ENCODE measurements at places on chromosomes 3 and 15.
A peak's percentile ranks its signal among the peaks of the same experiment; 100 is the strongest.

DNA sequence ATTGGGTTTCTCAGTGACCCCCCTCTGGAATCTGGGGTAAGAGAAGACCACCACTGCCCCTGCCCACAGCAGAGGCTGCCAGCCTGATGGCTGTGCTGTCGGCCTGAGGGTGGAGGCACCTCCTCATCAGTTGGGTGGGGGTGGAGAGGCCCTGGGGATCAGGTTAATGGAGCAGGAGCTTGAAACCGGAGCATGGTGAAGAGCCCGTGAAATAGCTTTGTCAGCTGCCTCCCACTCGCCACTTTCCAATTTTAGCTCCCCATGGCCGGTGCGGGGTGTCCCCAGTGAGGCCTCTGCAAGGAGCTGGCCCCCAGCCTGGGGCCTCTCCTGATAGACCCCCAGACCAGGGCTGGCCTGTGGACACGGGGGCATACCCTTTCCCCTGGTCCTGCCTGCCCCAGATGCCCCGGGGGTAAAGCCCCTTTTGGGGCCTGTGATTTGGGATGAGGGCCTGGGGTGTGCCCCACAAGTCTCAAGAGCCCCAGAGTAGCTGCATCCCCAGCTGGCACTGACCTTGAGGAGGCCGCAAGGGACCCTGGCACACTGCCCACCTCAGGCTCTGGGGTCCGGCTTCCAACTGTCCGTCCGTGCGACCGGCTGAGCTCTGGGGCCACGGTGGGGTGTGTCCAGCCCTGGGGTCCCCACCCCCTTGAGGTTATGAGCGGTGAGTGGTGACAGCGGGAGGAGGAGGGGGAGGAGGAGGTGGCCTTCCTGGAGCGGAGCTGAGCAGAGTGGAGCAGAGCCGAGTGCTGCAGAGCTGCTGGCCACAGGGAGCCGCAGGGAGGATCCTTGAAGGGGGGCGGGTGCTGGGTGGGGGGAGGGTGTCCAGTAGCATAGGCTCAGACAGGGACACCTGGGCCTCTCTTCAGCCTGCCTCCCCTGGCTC lies at the start of gene HHATL:
TSS of gene HHATL (minus strand) at position 733 of the 886 bp plus-strand sequence. CDS start 1,972 bp downstream, outside the sequence.
- DNase-seq, result no peak

GRCh38 chr3:57958642-57959422 lies 49.4 kb upstream of the FLNB start:
- peak; percentile 42 for DNase-seq

- no peak for DNase-seq
Measured at GRCh38 chr3:94515983-94516382, 453.1 kb downstream of the NSUN3 start.

GRCh38 chr3:183576487-183577107 lies 21.1 kb upstream of the KLHL6 start:
- DNase-seq, result no peak

- no peak for DNase-seq
Measured at GRCh38 chr3:138396752-138397410, 37.5 kb upstream of the ESYT3 start.
